Stimulated activated CD4-positive, alpha-beta T cell treated with anti-CD3 and anti-CD28 coated beads, TNF-alpha, amount 100 ng/mL, for 4 hours (primary cell): ENCODE measurements at places on chromosomes 3 and 15.

DNA sequence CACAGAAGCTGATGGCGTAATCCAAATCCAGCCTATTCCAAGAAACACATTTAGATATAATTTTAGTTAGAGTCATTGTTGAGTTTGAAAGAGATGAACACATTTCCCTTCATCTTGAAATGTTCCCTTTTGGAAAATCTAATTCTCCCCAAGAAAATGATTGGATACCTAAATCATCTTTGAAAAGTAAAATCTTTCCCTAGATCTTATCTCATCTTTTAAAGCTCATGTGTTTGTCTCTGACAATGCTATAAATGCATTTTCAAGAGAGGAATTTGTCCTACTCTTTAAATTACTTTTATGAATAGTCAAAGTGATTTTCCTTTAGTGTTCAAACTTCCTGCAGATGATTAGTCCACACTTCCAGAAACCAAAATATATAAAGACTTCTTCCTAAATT, 82.6 kb upstream of the CNTN6 start:
- DNase-seq = no peak

GRCh38 chr3:67798412-67798811, 144.0 kb upstream of the SUCLG2 start:
- no peak for DNase-seq

DNA sequence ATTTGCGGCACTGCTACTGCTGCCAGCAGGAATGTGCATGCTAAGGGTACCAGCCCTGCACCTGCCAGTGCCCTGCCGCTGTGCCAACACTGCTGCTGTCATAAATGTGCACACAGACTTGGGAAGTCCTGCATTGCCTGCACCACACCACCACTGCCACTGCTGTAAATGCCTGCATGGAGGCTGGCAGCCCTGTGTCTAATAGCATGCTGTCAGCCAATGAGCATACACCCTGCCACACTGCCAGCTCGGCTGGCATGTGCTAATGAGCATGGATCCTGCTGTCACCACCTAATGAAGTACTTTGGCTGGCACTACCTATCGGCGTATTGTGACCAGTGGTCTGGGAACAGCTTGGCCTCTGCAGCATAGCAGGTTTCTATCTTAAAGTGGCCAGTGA, 981.8 kb upstream of the GBE1 start:
- DNase-seq = no peak

DNA sequence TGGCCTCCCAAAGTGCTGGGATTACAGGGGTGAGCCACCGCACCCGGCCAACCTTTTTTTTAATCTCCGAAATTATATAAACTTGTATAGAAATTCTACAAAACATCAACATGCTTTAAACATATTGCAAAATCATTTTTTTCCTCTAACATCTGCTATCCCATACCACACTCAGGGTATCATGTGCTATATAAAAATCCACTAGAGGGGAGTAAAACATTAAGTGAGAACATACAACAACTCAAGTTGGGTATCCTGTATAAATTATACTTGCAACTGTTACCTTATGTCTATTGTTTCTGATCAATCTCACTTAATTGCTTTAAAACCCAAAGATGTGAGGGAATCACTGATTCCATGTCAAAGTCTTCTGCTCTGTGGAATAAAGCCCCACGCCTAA, 71.9 kb upstream of the FBN1 start:
- DNase-seq = no peak

DNA sequence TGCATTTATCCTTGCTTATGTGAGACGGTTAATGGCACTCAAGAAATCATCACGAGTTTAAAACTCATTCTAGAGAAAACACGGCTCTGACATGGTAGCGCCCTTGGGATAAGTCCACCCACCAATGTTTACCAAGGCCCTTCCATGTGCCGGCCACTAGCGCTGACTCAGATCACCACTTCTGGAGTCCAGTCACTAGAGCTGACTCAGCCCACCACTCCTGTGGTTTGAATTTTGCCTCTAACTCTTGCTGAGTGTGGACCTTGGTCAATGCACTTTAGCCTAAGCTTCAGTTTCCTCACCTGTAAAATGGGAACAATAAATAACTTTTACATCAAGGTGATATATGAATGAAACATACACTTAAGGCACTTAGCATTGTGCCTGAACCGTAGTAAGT, 358.4 kb upstream of the PROK2 start:
- no peak for DNase-seq

DNA sequence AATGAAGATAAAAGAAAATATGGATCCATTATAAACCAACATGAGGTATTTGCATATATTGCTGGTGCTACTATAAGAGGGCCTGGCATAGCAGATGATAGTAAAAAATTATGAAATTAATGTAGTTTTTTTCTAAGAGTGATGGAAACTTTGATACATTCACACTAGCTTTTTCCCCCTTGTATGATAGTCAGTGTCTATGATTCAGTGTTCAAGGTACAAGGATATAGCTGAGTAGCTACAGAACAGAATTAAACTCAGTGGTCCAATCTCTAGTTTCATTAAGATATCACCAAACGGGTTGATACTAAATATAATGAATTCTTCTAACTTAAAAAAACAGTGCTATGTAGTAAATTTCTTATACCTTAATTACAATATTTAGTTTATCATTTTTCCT, 49.9 kb upstream of the XRN1 start:
- DNase-seq = no peak

DNA sequence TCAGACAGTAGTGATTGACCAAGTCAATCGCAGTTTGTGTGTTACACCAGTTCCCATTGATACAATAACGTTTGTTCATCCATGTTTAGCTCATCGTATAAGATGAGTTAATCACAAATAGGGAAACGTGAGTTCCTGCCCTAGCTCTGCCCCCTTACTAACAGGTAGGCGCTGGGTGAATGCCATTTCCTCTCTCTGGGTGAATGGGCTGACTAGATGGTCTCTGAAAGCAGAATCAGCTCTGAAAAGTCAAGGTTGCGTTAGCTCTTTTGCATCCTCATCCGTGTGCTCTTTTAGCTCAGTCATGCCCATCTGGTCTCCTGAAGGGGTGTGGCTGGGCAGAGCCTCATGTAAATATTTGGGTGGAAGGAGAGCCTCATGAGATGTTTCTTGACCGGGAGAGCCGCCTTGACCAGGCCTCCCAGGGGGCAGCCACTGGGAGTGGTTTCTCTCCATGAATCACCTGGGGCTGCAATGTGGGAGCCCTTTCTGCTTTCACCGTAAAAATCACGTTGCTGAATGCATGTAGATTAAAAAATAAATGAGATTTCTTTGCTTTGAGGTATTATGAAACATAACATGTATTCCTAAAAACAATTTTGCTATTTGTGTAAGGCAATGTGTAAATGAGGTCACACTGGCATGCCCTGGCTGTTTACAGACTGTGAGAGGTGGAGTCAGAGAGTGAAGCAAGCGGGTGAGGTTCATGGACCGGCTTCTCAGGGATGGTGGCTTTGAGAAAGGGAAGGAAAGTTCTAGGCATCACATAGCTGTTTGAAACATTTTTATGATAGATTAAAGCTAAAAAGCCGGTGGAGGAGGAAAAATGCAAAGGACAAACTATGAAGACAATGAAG, 108.4 kb upstream of the RASGRP1 start:
- DNase-seq = no peak

GRCh38 chr3:90054311-90054710, 946.9 kb downstream of the EPHA3 start:
- DNase-seq = no peak

DNA sequence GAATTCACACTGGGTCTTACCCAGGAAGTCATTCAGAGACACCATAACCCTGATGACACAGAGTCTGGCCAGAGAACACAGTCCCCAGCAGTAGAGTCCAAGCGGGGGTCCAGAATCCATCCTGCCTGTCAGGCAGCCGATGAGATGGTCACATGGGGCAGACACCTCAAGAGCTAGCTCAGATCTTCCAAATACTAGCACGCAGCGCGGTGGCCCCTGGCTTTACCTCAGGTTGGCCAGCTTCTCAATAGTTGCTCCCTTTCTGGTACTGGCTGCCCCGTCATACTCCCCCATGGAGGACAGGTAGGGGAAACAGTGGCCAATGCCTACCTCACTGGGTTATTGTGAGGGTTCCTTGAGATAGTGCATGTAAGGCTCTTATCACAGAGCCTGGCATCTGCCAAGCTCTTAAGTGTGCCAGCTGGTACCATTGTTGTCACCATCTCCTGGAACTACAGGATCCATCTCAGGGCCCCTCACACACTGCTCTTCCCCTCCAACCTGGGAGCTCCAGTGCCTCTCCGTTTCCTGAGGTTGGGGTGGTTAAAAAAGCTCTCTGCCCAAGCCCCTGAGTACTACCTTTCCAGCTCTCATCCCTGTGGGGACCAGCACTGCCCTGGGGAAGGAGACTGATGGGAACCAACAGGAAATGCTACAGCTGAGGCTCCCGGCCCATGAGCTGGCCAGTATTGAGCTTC, 3.5 kb upstream of the SLC28A1 start:
- no peak for DNase-seq

DNA sequence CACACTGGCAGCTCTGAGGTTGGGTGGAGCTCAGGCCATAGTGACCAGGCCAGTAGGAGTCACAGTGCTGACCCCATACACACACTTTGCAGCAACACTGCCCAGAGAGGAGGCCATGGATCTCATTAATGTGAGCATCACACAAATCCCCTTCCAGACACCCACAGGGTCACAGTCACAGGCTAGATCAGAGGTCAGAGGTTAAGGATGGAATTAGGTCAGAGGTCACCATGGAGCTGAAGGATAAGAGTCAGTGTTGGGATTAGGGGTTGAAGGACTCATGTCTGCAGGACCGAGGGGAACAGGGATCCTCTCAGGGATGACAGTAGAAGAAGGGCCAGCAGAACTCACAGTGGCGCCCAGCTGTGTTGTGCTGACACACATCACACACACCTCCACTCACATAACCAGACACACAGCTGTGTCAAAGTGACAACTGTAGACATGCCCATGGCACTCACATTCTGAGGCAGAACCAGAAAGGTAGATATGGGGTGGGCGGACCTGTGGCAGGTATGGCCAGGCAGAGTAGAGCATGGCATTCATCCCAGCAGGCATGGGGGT, 12.7 kb downstream of the CCDC71 start:
- DNase-seq = no peak

DNA sequence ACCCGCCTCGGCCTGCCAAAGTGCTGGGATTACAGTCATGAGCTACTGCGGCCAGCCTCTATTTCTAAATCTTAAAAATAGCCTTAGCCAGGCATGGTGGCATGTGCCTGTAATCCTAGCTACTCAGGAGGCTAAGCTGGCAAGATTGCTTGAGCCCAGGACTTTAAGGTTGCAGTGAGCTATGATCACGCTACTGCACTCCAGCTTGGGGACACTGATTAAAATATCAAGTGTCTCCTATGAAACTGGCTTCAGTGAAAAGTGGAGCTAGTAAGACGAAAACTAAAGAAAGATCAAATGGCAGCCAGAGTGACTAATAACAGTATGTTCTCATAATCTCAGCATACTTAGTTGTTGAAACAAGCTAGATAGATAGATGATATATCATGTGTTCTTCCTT, 112.5 kb downstream of the STT3B start:
- no peak for DNase-seq

DNA sequence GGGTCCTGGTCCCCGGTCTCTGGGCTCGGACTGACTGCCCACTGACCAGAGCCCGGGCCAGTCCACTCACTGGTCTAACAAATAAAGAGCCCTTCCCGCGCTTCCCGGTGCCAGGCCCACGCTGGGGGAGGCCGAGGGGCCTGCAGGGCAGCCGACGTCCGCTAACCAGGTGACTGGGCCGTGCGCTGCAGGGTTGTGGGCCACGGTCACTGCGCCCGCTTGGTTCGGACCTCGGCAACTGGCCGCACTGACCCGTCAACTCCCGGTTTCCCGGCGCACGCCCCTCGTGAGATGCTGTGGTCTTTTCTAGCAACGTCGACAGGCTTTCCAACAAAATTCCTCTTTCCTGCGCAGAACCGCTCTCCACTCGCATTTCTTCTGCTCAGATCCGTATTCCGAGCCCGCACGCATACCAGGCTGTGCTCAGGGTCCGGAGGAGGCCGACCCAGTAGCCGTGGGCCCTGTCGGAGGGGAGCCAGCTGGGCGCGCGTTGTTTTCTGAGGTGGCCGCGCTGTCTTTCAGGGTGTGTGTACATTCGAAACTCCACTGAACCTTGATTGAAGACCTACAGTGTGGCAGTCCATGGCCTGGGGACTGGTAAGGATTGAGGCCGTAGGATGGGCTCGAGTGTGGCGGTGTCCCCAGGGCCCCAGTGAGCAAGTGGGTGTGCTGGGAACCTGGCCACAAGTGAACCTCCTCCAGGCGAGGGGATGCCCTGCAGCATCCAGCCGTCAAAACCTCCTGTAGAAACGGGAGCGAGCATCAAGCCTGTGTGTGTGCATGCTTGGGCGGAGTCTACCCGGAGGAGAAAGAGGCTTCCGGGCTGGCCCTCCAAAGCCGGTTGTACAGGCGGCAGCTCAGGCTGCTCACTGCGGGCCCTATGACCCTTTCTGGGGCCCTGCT, 875 bp upstream of the NT5DC2 start:
- no peak for DNase-seq

DNA sequence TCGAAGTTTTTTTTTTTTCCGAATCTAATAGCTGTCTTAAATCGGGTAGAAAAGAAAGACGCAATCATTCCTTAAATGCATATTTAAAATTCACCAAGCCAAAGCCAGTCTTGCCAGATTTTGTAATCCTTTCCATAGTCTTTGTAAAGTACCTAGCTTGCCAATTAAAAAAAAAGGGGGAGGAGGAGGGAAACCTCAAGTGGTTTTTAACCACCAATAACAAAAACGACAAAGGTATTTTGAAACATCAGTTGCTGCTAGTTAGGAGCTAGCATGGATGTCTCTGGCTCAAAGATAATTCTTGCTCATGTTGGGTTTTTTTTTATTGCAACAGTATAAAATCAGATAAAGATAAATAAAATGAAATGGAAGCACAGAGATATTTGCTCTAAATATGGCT, 187.9 kb downstream of the MECOM start:
- DNase-seq = no peak

DNA sequence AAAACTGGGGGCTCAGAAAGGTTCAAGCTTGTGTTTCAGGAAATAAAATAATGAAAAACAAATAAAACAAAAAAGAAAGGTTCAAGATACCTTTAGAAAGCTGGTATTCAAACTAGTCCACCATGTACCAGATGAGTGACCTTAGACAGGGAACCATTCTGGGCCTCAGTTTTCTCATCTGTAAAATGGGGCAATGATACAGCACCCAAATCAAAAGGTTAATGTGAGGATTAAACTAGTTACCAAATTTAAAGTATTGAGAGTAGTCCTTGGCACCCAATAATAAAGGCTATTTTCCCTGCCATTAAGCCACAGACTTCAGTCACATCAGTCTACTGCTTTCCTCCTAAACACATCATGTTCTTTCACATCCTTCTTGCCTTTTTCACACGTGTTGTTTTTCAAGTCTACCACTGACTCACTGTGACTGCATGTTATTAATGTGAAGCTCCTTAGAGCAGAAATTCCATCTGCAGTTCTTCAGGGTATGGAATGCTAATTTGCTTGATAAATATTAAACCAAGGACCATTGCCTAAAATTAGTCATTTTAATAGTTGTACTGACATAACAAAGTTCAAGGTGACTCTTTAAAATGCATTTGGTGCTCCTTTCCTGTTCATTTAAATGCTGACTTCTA, 19.9 kb downstream of the TAMM41 start:
- DNase-seq = no peak

- DNase-seq = no peak
These were observed 39.6 kb downstream of the ADIPOQ start for GRCh38 chr3:186882150-186882524.

GRCh38 chr3:133675631-133676335, 14.0 kb upstream of the TOPBP1 start:
- no peak for DNase-seq
